ENCODE measurements at places on chromosomes 2 and 18.

DNA sequence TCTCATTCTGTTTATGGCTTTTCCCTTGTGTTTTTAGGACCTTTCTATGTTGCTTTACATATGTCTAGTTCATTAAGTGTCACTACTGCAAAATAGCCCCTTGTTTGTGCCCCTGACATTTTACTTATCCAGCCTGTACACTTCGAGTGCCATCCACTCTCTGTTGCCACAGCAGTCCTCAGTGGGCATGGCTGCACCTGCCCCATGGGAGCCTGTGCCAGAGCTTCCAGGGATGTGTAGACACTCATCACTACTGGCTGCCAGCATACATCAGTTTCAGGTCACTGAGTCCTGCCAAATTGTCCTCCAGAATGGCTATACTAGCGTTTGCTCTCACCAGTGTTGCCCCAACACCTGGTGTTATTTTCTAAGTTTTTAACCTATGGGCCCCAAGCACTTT lies 80.4 kb downstream of the ARMC9 start:
- DNase-seq = no peak
- no peaks in the 10 kb centered on the region for H3K27me3 ChIP-seq
- no peak overlapping the region for H3K4me3 ChIP-seq
- H3K36me3 ChIP-seq = 0 out of 2 replicates have a peak, but pooled peaks cover 2% of the 10 kb centered on the region
- H3K27ac ChIP-seq = no peak overlapping the region

DNA sequence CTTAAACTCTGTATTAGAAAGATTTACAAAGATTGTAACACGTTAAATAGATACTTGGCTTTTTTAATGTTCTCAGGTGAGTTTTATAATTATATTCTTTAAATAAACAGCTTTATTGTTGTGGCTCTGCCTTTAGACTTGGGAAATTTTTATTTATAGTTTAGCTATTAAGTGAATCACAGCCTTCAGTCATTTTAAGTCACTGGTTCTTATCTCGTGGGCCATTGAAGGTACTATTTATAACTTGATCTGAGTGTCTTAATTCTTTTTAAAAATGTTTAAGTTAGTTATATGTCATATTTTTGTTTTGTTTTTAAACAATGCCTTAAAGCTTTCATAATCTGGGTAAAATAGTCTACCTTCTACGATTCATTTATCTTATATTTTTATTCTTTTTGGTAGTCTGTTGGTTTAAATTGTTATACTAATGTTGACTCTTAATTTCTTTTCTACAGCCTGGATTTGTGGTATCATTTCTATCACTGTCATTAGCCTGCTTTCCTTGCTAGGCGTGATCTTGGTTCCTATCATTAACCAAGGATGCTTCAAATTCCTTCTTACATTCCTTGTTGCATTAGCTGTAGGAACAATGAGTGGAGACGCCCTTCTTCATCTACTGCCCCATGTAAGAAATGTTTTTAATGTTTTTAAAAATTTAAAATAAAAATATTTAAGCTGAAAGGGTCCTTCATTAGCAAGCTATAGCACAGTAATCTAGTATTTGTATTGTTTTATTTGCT lies 49.3 kb downstream of the SLC39A10 start:
- H3K27me3 ChIP-seq = no peaks in the 10 kb centered on the region
- H3K36me3 ChIP-seq = peaks cover 5% of the 10 kb centered on the region
- no peak overlapping the region for H3K4me3 ChIP-seq
- no peak for DNase-seq
- H3K4me1 ChIP-seq = peaks cover 4% of the 10 kb centered on the region
- no peak overlapping the region for H3K27ac ChIP-seq

- peaks cover 2% of the 10 kb centered on the region for H3K27me3 ChIP-seq
- H3K27ac ChIP-seq = no peak overlapping the region
- no peaks in the 10 kb centered on the region for H3K36me3 ChIP-seq
- no peak overlapping the region for H3K4me3 ChIP-seq
- DNase-seq = no peak
- H3K4me1 ChIP-seq = no peaks in the 10 kb centered on the region
These were observed 729 bp downstream of the TM4SF20 start for GRCh38 chr2:227378371-227378782.

DNA sequence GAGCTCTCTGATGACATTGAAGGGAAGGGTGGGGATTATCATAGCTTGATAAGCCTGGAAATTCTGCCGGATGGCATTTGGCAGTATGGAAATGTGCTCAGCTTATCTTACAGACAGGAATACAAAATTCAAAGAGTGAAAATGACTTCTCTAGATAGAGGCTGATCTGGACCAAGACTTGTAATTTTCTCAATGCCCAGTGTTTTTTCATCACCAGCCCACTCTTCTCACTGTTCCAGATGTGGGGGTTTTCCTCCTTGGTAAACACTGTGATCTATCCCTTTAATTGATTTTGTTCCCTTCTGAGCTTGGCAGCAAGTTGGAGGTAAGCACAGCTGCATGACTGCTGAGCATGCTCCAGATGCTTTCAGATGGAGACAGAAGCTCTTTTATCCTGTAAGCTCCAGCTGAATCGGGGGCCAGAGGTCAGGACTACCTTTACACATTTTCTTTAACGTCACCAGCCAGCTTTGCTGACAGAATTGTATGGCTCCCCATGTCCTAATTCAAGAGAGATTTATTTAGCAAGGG lies 287.4 kb upstream of the TCF4 start:
- no peaks in the 10 kb centered on the region for H3K36me3 ChIP-seq
- no peaks in the 10 kb centered on the region for H3K27me3 ChIP-seq
- H3K4me3 ChIP-seq = no peak overlapping the region
- no peak overlapping the region for H3K27ac ChIP-seq
- peaks cover 4% of the 10 kb centered on the region for H3K4me1 ChIP-seq
